ENCODE measurements at places on chromosomes 11 and 22. TPM values are rescaled to one million over a fixed set of nuclear protein-coding genes. Genes with fewer than 3 reads are reported as not detected.

APOL5 gene
- polyA plus RNA-seq, result not detected

DNA sequence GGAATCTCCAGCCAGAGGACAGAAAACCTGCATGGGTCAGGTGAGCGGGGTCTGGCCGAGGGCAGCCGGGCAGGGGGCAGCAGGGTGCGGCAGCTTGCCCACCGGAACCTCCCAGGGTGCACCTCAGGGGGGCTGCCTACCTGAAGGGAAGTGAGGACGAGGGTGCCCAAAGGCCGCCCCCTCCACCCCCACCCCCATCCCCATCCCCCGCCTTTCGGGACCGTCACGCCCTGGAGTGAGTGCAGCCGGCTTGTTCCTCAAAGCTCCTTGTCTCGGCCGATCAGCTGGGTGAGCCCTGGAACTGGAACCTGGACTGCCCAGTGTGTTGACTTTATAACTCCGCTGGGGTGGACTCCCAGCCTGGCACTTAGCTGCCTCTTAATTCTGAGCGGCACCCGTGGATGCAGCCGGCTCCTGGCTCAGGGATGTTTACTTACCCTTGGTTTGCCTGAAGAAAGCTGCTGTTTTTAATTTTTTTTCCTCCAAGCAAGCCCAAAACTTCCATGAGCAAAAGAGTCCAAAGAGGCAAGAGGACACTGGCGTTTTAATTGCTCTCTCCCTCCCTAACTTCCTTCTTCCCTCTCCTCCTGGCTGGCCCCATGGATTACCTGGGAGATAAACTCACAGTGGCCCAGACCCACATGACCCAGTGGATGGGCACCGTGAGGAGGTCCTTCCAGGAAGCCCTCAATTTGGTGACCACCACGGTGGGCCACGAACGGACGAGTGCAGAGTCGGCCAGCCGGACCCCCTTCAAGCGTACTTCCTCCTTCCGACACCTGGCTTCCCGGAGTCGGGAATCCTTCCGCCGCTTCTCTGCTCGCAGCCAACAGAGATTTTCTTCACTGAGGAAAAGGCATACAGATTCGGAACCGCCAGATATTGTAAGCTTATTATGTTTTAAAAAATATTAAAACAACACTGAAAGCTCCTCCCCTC lies 87.8 kb upstream of the CRYBB3 start:
- DNase-seq, result peak; percentile 7

DNA sequence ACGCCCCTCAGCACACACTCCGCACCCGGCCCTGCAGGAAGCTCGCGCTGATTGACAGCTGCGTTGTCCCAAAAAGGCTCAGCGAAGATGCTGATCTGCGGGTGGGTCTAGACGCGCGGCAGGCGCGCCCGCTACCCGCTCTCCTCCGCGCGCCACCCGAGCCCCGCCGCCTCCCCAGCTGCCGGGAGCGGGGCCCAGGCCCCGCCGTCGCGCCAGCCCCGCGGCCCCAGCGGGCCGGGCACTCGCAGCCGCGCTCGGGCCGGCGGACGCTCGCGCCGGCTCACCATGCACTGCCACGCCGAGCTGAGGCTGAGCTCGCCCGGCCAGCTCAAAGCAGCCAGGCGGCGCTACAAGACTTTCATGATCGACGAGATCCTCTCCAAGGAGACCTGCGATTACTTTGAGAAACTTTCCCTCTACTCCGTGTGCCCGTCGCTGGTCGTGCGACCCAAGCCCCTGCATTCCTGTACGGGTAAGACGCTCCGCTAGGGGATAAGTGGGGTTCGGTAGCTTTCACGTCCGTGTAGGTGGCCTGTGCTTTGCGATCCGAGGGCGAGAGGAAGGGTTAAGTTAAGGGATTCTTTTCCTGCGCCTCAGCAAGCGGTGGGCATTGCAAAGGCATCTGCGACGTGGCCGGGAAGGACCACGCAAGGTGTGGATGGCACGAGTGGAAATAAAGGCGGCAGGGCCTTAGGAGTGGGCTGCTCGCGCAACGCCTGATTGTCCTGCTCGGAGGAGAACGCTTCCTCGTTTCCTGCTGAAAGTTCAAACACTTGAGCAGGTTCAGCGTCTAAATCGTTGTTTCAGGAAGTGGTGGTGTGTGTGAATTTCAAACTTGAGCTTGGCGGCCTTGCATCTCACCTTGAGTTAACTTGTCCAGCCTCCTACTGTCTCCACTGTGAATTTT lies at the start of gene BARX2:
Gene BARX2, plus strand, starts transcription at position 98 of the 907 bp plus-strand sequence. Its CDS starts 188 bp downstream, at position 286.
- peak; percentile 86 for DNase-seq

GRCh38 chr11:692824-693414 lies 2.1 kb downstream of the DEAF1 start:
- DNase-seq, result no peak

DNA sequence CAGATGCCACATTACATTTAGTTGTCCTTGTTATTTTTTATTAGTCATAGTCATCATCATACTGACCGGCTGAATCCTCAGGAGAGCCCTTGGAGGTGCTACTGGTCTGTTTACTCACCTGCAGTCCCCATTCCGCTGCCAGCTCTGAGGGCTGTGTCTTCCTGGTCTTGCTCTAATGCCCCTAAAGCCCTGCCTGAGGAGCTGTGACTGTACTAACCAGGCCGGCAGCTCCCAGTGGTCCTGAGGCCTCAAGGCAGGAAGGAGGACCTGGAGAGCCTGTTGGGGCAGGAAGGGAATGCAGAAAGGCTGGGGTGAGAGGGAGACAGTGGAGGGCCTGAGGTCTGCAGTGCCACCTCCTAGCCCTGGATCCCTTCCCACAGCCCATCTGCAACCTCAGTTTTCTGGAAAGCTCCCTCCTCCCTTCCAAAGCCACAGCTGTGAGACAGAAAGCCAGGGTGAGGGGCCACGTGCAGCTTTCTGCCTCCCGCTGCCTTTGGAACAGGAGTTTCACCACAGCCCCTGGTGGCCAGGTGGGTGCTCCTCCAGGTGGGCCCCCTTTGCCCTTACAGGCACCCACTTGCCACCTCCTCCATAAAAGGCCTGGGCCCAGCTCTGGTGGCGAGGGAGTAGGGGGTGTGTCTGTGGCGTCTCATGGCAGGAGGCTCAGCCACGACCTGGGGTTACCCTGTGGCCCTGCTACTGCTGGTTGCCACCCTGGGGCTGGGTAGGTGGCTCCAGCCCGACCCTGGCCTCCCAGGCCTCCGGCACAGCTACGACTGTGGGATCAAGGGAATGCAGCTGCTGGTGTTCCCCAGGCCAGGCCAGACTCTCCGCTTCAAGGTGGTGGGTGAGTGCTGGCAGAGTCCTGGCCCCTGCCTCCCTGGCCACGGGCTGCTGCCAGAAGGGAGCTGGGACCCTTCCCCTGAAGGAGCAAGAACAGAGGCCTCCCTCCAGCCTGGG lies at the start of gene ZP1:
Gene ZP1, plus strand, starts transcription at position 632 of the 960 bp plus-strand sequence. Its CDS starts 20 bp downstream, at position 652.
- DNase-seq, result no peak

DNA sequence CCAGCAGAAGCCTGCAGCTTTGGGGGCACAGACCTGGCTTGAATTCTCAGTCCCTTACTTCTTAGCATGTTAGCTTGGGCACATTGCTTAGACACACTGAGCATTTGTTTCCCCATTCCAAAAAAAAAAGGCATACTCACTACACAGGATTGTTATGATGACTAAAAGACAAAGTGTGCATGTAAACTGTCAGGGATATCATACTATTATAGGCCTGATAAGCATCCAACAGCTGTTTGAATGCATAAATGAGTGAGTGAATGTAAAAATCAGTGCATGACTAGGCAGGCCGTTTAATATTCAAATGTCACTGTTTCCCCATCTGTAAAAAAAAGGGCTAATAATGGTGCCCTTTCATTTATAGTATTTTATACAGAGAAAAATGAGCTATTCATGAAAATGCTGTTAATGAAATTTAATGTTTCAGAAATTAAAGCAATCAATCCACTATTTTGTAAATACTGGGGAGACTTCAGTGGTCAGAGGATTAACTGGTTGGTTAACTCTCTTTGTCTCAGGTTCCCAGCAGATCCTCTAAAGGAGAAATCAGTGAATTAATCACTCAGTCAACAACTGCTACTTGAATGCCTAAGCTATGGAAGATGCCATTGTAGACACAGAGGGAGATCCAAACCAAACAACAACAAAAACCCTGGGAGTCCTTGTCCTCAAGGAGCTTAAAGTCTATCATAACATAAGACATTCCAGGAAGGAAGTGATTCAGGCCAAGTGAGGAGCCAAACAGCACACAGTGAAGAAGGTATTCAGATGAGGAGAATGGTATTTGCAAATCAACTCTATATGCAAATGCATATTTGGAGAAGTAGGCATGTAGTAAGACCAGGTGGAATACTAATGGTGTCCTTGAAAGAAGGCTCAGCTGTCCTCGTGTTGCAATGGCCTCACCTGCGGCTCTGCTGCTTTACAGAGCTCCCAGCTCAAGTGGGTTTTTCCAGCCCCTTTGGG lies 26.8 kb downstream of the BARX2 start:
- DNase-seq, result no peak

DNA sequence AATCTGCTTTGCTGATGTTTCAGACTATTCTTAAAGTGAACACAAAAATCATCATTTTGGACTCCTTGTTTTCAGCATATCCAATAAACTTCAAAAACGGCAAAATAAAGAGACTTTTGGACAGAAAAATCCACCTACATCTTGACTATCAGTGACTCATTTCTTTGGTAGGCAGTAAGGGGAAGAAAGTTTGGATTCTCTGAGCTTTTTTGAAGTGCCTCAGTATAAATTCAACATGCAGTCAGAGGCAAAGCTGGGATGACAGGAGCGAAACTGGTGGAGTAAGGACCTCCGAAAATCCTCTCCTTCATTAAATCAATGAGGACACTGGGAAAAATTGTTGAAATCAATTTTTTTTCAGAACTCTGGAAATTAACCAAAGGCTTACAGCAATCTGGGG lies 29.7 kb downstream of the EFCAB6 start:
- peak; percentile 43 for DNase-seq

Data from GM23248 (cell line).